Fibroblast of skin of back (primary cell): ENCODE measurements at places on chromosomes 16 and 17.
A peak's percentile ranks its signal among the peaks of the same experiment; 100 is the strongest.

GRCh38 chr16:78542419-78542818 lies 443.0 kb downstream of the WWOX start:
- no peak for DNase-seq

- DNase-seq, result peak; percentile 54
Observed at GRCh38 chr17:81291662-81292061, 3.4 kb downstream of the SLC38A10 start.

DNA sequence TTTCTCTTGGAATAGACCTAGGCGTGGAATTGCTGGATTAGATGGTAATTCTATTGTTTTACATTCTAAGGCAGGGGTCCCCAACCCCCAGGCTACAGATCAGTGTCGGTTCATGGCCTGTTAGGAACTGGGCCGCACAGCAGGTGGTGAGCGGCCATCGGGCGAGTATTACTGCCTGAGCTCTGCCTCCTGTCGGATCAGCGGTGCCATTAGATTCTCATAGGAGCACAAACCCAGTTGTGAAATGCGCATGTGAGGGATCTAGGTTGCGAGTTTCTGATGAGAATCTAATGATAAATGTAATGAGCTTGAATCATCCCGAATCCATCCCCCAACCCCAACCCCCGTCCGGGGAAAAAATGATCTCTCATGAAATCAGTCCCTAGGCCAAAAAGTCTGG lies 23.0 kb downstream of the NLRC5 start:
- no peak for DNase-seq

GRCh38 chr17:75468291-75468754 lies 11.9 kb downstream of the TMEM94 start:
- no peak for DNase-seq

GRCh38 chr16:49663081-49664065 lies 192.5 kb downstream of the ZNF423 start:
- DNase-seq, result peak; percentile 47

GRCh38 chr17:55859301-55859795 lies 108.5 kb downstream of the PCTP start:
- no peak for DNase-seq

DNA sequence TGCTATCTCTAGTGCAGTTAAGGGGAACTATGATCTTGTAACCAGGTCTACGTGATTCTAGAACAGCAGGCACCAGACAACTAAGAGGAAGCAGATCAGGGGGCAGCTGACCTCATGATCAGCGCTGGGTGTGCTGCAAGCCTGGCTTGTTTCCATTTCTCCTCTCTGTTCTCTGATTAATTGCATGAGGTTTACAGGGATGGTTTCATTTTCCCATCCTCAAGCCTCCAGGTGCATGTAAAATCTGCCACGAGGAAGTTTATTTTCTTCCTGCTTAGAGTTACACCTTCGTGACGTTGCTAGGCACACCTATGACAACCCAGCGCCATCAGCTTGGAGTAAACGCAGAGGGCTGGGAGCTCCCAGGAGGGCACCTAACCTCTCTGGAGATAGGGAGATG lies 4.3 kb upstream of the NUPR1 start:
- no peak for DNase-seq

DNA sequence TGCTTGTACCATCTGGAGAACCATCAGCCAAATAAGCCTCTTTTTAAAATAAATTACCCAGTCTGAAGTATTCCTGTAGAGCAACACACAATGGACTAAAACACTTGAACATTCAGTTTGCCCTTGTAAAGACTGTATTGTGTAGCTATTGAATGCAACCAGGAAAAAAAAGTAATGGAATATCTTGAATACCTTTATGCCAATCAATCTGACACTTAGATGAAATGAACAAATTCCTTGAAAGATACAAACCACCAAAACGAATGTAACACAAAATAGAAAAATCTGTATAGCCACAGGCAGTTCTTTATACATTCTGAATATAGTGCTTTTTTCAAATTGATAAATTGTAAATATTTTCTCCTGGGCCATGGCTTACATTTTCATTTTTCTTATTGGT lies 63.3 kb upstream of the KCNJ16 start:
- no peak for DNase-seq

DNA sequence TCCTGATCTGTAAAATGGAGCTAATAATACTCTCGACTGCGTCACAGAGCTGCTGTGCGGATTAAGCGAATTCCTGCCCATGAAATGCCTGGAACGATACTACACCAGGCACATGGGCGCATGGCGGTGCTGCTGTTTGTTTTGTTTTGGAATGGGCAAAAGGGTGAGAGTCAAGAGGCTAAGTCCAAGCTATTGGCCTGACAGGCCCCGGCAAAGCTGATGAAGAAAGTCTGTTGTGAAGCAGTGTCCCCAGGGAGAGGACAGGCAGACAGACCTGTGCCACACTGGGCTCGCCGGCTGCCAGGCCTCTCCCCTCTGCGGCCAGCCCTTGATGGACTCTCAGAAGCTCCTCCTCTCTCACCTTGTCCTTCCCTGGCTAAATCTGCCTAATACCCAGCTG lies 31.3 kb upstream of the RASD1 start:
- DNase-seq, result no peak

- peak; percentile 22 for DNase-seq
Observed at GRCh38 chr16:64475627-64476351, 646.1 kb downstream of the CDH11 start.

- no peak for DNase-seq
Observed at GRCh38 chr17:81354954-81355347, 40.3 kb upstream of the BAHCC1 start.

DNA sequence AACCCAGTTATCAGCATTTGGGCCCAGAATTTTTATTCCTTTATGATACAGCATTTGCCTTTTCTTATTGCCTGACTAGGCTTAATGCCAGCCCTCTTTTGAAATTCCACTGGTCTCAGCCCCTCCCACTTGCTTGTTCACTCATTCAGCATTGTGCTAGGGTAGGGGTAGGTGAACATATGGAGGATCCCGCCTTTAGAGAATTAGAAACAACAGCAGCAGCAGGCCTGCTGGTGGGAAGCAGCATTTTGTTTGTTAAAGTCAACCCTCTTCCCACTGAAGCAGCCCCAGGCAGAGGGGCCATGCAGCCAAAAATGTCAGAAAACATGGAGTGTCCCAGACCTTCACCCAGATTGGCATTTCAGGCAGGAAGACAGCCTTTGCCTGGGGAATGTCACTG lies 1355.2 kb downstream of the CDH8 start:
- DNase-seq, result no peak

- no peak for DNase-seq
Observed at GRCh38 chr17:50549969-50550368, 3.0 kb downstream of the SPATA20 start.

DNA sequence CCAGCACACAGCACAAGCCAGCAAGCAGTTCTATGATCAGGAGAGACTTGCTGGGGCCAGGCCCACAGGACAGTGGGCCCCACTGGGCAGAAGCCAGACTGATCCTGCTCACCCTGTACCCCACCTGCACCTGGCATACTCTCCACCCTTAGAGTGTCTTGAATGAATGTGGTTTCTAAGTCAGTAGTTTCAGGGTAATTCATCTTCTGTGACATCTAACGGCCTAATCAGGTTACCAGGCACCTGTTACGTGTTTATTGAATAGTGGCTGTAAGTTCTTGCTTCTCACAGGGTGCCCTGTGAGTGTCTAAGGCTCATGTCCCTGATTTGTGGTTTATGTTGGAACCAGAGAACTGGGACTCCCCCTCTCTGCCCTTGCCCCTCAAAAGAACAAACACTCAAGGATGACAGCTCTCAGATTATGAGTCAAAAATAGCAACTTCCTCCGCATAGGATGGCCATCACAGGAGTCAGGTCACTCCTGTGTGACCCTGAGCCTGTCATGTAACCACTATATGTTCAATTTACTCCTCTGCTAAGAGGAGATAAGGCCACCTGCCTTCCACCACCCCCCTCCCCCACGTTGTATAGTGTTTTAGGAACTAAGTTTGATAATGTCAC lies 7.0 kb upstream of the OR2C1 start:
- no peak for DNase-seq

DNA sequence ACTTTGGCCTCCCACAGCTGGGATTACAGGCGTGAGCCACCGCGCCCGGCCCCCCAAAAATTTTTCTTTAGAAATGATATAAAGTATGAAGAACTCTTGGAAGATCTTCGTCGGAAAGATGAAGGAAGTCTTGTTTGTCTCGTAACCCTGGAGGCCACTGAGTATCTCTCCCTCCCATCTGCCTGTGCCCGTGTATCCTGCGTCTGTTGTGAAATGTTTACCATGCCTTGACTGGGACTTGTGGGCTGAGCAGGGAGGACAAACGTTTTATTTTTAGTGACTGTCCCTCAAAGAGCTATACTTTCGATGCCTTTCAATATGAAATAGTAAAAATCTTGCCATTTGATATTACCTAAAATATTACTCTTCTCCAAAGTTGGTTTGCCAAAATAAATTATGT lies 121.2 kb downstream of the RPTOR start:
- DNase-seq, result no peak

DNA sequence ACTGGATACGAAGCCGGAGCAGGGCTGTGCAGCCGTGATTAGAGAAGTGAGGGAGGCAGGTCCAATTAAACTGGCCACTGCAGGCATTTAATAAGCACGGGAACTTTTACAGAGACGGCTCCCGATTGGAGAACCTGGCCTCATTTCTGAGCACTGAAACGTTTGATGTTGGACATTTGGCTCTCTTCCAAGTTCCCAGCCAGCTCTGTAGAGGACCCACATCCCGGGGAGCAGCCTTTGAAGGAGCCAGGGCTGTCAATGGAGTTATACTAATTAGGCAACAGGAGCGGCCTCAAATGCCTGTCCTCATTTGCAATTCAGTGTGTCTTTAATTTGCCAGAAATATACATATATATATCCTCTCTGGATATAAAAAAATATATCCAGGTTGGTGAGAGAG lies 499.4 kb upstream of the C16orf82 start:
- DNase-seq, result no peak
